Testis (tissue), 5 donors: ENCODE measurements at places on chromosomes 5 and 9. TPM values are rescaled to one million over a fixed set of nuclear protein-coding genes. Genes with fewer than 3 reads are reported as not detected.

- no peak for DNase-seq
Measured at GRCh38 chr5:147701468-147701867, 81.1 kb downstream of the JAKMIP2 start.

DNA sequence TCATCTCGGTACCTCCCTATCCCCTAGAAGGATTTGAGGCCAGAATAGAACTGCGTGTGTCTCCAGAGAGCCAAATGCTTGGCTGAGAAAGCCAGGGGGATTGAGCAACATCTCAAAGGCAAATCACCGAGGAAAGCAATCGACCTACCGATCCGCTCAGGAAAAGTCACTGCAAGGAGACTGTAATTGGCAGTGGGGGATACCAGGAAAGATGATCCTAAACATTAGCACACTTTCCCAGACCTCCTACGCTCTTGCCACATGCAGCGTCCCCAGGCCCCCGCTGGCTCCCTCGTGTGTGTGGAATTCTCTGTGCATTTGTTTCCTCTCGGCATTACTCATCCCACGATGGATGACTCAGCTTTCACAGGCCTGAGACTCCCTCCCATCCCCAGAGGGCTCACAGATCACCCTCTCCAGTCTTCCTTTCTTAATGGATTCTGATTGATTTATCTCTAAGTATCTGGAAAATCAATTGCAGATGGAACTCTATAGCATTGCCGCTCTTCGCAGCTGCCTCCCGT, 82.2 kb upstream of the ICE1 start:
- peak; percentile 52 for DNase-seq

GRCh38 chr5:132898094-132898493, 24.6 kb downstream of the LEAP2 start:
- no peak for DNase-seq

GRCh38 chr5:115785381-115786065, 30.9 kb downstream of the CDO1 start:
- no peak for DNase-seq

- no peak for DNase-seq
Measured at GRCh38 chr9:99592834-99593574, 228.7 kb upstream of the NR4A3 start.

GRCh38 chr5:98638701-98639100, 134.8 kb upstream of the RGMB start:
- DNase-seq: peak; percentile 18

DNA sequence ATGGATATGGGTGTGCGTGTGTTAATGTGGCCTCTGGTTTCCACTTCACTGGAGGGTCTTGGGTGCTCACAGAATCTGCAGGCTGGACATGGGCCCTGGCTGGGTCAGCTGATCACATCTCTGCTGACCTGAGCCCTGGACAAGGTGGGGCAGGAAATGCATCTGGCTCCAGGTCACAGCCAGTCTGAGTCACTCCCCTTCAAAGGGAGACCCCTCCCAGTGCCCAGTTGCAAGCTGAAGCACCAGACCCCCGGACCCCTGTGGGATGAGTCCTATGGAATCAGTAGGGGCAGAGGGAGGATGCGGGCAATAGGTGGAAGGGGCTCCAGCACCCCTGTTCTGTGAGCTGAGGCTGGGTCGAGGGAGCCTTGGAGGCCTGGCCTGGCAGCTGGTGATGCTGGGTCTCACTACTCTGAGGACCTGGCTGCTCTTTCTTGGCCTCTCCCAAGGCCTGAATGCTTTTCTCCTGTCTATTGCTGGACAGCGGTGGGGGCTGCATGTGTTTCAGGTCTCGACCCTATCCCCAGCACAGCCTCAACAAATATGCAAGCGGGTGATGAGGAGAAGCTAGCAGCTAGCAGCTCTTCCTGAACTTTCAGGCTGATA, 54.5 kb downstream of the PHF2 start:
- DNase-seq: no peak

DNA sequence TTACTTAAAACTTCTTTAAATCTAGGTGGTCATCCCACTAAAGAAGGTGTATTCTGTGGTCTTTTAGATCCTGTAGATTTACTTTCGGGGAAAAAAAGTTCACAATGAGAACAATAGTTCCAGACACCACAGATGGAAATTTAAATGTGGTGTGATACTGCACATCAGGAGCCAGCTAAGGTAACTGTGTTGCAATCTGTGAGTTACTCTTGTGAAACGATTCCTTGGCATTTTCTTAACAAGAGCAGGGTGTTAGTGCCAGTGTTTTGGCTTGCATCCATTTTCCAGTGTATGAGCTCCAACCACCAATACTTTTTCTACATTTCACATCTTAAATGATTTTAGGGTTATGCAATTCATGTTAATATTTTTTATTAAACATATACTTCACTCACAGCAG, 674.5 kb downstream of the CETN3 start:
- no peak for DNase-seq

DNA sequence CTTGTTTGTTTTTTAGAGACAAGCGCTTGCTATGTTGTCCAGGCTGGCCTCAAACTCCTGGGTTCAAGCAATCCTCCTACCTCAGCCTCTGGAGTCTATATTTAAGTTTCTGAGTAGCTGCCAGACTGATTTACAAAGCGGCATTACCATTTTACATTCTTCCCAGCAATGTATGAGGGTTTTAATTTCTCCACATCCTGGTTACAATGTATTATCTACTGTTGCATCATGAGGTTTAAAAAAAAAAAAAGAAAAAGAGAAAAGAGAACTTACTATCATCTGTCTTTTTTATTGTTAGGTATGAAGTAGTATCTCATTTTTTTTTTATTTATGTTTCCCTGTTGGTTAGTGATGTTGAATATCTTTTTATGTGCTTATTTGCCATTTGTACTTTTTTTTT, 18.9 kb upstream of the CLINT1 start:
- no peak for DNase-seq

DNA sequence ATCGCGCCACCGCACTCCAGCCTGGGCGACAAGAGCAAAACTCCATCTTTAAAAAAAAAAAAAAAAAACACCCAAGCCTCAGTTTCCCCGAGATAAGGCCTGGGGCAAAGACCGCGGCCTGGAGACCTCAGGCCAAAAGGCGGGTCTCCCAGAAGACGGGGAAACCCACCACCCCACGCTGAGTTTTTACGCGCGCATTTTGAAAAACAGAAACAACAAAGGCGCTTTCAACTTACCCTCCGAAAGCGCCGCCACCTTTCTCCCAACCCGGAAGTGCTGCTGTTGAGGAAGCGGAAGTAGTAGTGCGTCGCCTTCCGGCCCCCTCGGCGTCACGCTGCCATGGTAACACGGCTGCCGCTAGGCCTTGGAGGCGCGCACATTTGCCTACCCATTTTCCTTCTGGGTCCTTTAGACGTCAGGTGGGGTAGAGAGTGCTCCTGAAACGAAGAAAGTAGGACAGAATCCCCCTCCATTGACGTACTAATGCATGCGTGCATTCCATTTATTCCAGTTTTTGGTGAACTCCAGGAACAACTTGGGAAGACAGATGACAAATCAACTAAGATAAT, at the start of gene TTF1:
TSS of gene TTF1 (minus strand) at position 287 of the 569 bp plus-strand sequence. CDS start 4,019 bp downstream, outside the sequence.
- DNase-seq: peak; percentile 94

GRCh38 chr5:170383227-170383626, 5.9 kb downstream of the KCNMB1 start:
- no peak for DNase-seq

- no peak for DNase-seq
Measured at GRCh38 chr5:9363026-9363425, 182.8 kb downstream of the SEMA5A start.

DNA sequence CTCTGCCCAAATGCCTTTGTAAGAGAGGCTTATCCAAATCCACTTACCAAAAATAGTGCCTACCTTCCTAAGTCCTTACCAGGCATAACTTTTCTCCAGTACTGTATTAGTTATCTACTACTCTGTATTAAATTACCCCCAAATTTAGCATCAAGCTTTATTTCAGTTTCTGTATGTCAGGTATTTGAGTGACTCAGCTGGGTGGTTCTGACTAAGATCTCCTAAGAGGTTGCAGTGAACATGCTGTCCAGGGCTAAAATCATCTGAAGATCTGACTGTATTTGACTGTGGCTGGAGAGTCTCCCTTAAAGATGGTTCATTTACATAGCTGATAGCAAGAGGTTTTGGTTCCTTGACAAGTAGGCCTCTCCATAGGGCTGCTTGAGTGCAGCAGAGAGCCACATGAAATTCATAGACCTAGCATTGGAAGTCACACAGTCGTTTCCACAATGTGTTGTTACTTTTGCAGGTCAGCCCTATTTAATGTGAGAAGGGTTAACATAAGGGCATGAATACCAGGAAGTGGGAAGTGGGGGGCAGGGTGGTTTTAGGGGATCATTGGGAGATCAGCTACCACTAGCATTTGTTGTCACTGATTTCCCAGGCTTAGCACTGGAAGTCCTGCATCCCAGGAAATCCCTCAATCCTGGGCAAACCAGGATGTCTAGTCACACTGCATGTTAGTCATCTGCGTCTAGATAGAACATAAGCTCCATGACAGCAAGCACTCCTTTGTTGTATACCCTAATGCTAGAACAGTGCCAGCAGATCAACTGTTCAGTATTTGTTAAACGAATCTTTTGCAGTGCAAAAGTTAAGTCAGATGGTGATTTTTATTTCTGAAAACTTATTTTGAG, 2.0 kb upstream of the ZNF622 start:
- no peak for DNase-seq

The MYORG gene
- total RNA-seq: 2.8 TPM

The FLT4 gene
- total RNA-seq: 24.2 TPM

The TNFSF15 gene
- total RNA-seq: not detected

The ABLIM3 gene
- total RNA-seq: 5.6 TPM

The PHF24 gene
- 132 TPM for total RNA-seq

The MEF2C gene
- 19.9 TPM for total RNA-seq

The SOHLH1 gene
- 32.7 TPM for total RNA-seq
